ENCODE measurements at places on chromosomes 11 and 22.

GRCh38 chr11:44176546-44177213 lies 81.2 kb downstream of the EXT2 start:
- no peak for DNase-seq

- DNase-seq, result no peak
These were observed 17.5 kb upstream of the SMIM38 start for GRCh38 chr11:69138265-69138664.

GRCh38 chr22:24417200-24417599 lies 10.2 kb upstream of the ADORA2A start:
- DNase-seq, result no peak

GRCh38 chr11:76197941-76198640 lies 8.2 kb downstream of the WNT11 start:
- no peak for DNase-seq

Measured in globus pallidus (tissue), 1 donor.